NCI-H2107 (cell line): ENCODE measurements at places on chromosomes 16 and 17.
A peak's percentile ranks its signal among the peaks of the same experiment; 100 is the strongest.

- DNase-seq, result no peak
Measured at GRCh38 chr17:76276461-76277299, 11.5 kb downstream of the UBALD2 start.

DNA sequence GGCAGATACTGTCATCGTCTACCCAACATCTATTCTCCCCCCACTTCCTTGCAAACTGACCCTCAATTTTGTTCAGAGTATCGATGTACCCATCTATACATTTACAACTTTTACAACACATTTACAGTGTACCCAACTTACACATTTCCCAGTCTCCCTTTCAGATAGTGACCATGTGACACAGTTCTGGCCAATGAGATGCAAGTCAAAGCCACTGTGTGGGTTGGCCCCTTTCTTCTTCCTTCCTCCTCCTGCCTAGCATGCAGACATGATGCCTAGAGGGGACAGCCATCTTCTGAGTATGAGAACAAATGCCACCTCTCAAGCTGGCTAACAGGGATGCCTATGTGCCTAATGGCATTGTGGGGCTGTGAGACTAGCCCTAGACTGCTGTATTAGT lies 11.3 kb upstream of the NFAT5 start:
- no peak for DNase-seq

DNA sequence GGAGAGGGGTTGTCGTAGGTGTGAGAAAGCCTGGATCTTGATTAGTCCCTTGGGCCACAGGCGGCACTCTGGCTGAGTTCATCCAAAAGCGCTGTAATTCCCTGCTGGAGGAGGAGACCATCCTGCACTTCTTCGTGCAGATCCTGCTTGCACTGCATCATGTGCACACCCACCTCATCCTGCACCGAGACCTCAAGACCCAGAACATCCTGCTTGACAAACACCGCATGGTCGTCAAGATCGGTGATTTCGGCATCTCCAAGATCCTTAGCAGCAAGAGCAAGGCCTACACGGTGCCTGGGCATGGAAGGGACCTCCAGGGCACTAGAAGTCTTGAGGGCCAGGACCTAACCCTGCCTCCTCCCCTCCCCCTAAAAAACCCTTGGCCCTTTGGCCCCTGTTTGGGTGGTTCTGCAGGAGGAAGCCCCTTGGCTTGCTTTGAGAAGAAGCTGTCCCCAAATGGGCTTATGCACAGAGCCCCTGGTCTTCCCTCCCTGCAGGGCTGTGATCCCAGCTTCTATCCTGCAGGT lies 6.2 kb downstream of the NEK8 start:
- DNase-seq, result no peak

DNA sequence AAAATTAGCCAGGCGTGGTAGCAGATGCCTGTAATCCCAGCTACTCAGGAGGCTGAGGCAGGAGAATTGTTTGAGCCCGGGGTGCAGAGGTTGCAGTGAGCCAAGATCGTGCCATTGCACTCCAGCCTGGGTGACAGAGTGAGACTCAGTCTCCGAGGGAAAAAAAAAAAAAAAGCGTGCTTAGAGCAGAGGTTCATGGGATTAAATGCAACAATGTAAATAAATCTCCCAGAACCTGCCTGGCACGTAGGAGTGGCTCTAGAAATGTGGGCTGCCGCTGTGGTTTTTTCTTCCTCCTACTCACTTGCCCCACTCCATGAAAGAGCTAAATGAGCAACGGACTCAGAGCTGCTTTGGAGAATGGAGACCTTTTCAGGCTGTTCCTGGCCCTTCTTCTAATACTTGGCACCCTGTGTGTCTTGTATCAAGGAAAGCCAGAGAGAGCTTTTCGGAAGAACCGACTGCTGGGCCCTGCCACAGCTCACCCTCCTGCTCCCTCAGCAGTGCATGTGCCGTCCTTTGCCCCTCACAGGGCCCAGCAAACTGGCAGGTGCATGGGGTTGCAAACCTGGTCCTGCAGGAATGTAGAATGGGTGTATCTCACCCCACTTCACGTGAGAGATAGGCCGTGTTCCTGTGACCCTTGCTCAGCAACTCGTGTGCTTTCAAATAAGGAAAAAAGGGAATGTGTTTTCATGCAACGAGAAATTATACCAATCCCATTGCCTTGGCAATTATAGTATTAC lies 52.0 kb downstream of the LDHD start:
- DNase-seq, result no peak

DNA sequence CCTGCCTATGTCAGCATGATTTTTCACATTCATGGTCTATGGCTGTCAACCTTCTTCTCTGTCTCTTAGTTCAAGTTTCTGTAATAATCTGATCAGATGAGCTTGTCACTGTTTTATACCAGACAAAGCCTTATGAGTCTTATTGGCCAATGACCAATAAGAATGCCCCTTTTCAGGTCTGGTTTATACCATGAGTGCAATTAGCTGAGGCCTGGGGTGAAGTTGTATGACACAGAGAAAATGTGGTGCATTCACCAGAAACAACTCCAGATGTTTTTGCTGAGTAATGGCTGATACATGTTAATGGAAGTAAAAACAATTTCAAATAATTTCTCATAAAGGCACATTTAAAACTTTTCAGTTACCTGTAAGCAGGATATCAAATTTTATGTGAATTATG lies 218.6 kb upstream of the CDH8 start:
- DNase-seq, result no peak

DNA sequence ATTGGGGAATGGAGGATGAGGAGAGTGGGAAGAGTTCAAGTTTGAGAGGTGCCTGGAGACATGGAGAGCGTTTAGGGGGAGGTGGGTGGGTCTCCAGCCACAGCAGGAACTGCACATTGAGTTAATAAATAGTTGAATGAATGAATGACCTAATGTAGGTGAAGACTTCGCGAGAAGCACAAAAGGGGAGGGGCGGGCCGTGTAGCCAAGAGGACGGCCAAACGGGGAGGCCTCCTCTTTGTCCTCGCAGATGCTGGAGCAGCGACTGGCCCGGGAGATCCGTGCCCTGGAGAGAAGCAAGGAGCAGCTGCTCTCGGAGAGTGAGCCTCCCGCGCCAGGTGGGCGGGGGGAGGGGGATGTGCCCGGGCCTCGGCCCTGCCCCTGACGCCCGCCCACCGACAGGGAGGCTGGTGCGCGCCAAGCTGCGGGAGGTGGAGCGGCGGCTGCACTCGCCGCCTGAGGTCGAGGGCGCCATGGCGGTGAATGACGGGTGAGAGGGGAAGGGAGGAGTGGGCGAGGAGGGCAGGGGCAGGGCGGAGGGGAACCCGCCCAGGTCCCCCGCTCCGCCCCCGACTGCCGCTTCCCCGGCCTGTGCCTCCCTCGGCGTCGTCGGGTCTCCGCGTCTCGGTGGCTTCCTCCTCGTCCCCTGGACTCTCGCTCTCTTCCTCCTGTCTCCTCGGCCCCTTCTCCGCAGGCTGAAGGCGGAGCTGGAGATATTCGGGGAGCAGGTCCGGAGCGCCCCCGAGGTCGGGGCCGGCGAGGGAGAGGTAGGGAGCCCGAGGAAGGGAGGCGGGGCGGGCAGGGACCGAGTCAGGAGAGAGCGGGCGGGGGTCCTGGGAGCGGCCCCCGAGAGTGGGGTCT lies 12.9 kb downstream of the SYCE1L start:
- peak; percentile 86 for DNase-seq

DNA sequence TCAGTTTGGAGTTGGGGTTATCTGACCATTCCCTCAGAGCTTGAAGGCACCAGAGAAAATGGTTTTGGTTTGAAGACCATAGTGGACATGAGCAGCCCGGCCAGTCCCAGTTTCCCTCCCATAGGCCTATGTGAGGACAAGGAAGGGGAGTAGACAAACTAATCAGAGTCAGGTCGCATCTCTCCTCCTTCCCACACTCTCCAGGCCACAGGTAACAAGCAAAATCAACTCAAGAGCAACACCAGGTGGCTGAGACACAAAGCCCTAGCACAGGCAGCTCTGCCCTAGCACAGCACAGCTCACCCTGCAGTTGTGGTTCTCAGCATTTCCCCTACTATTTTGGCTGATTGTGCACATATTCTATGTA lies 7.2 kb downstream of the SUPT4H1 start:
- DNase-seq, result no peak

DNA sequence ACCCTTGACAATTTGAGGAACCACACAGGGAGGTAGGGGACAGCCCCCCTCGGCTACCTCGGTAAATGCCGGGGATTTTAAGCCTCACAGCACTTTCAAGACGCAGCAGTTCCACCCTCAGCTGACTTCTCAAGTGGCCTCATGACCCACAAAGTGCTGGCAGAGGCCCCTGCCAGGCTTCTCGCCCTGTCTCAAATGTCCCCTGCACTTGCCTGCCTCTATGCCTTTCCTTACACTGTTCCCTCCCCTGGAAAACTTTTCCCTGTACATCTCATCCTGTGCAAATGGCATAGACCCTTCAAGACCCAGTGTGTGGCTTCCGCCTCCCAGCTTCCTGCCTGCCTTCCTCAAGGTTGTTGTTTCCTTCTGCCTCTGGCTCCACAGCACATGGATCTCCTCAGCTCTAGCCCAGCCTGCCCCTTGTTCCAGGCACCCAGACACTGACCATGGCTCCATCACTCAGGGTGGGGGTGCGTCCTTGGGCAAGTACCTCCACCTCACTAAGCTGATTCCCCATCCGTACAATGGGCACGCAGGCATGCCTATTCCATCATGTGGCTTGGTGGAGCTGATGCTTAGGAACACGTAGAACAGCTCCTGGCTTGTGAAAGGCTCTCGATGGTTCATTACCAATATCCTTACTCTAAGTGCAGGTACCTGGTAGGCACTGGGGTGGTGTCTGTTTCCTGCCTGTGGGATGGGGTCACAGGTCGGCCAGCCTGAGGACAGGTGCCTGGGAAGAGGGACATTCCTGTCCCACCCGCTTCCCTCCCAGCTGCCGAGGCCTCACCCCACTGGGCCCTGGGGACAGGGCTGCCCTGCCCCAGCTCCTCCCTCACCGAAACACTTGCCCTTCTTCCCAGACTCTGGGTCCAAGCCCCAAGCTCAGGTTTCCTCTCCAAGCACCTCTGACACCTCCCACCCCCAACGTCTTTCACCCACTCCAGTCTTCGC lies 24.0 kb downstream of the MMP15 start:
- DNase-seq, result no peak

DNA sequence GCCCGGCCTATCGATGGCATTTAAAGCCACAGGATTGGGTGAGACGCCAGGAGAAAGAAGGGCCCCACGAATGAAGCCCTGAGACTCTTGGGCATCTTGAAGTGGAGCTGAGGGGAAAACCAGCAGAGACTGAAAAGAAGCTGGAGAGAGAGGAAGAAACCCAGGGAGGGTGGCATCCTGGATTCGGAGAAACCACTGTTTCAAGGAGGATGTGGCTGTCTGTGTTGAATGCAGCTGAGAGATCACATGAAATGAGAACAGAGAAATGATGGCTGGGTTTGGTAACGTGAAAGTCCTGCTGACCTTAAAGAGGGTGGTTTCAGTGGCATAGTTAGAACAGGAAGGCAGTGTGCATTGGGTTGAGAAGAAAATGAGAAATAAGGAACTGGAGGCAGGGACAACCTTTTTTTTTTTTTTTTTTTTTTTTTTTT lies 3.8 kb downstream of the TNFSF12 start:
- no peak for DNase-seq

DNA sequence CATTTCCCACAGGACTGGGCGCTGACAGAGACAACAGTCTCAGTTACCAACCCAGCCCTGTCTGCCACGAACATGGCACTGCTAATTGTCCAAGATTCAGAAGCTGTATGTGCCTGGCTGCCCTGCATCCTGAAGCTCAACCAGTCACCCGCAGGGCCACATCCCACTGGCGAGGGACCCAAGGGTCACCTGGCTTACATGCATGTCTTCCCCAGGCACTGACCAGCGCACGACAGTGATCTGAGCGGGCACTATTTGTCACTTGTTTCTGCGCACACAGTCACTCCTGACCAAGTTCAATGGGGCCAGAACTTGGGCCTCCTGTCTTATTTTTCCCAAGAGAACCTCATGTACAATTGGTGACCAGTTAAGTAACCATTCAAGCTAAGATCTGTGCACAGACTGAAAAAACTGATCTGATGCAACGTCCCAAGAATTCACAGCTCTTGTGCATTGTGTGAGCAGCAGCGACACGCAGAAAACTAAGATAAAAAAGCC lies 13.1 kb downstream of the USP7 start:
- no peak for DNase-seq

DNA sequence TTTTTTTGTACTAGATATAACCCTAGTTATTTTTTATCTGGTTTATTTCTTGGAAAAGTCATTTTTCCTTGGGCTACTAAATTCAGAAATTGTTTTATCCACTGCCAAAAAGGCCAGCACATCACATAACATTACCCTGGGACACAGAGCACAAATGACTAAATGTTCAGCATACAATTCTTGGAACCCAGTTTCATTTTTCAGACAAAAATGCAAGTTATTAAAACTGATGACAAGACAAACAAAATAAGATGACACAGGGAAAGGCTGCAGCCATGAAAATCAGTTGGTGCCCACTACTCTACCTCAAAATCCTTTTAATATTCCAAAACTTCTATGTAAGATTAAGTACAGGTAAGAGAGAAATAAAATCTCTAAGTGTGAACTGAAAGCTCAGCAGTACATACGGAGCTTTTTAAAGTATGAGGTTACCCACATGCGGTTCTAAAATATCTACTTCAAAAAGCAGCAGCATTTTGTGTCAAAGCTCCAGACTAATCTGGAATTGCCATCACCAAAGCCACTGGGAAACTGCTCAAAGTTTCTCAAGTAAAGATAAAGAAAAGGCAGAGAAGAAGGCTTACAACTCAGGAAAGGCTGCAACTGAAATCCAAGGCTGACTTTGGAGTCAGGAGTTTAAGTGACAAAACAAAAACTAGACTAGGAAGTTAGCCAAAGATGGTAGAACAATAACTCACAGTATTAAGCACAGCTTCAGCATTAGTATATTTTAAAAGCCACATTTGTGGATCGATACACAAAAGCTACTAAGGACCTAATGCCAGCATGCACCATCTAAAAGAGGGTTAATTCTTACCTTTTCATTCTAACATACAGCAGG lies 41.4 kb downstream of the AP1G1 start:
- no peak for DNase-seq

GRCh38 chr17:29572691-29573557 lies 4.4 kb downstream of the TP53I13 start:
- DNase-seq, result no peak

DNA sequence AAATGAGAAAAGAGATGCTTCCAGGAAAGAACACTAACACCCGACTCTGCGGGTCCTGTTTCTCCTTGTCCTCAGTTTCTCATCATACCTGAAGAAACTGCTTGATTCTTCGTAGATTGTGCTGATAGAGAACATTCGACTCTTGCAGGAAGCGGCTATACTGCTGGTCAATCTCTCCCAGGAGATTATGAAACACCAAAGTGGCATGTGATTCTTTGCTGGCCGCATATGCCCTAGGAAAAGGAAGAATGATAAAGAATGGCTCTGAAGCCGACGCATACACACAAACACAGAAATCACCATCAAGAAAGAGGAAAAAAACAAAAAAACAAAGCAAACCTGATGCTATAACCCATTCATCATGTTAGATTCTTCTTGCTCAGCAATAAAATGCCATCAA lies 41.8 kb downstream of the STAT3 start:
- DNase-seq, result no peak
